ENCODE measurements at places on chromosomes 13 and 19. TPM values are rescaled to one million over a fixed set of nuclear protein-coding genes. Genes with fewer than 3 reads are reported as not detected.

Gene CEACAM21
- 1.2 TPM for total RNA-seq

Gene THSD8
- total RNA-seq: 1.8 TPM

Gene IGFL3
- total RNA-seq: not detected

Gene RGL3
- 11.3 TPM for total RNA-seq

Gene ZNF575
- 1.6 TPM for total RNA-seq

Gene ZNF729
- total RNA-seq: not detected

Gene HS6ST3
- 0.35 TPM for total RNA-seq

DNA sequence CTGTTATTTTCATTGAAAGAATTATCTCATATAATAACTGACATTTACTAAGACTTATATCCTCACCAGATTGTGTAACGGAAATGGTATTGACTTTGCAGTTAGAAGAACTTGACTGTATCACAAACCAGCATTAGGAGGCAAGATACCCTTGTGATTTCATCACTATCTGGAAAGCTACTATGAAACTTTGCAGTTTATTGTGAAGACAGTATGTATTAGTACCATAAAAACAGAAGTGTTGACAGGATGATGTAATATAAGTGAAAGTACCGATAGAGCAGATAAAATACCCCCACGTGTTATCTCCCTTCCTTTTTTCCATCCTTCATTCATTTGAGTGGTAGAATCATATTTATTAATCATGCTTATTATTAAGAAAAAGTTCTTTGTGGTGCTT, 365.7 kb upstream of the KLHL1 start:
- DNase-seq: no peak

DNA sequence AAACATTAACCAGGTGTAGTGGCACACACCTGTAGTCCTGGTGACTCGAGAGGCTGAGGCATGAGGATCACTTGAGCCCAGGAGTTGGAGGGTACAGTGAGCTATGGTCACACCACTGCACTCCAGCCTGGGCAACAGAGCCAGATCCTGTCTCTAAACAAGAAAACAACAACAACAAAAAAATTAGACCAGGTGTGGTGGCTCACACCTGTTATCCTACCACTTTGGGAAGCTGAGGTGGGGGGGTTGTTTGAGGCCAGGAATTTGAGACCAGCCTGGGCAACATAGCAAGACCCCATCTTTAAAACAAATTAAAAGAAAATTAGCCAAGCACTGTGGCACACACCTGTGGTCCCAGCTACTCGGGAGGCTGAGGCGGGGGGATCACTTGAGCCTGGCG, 20.8 kb upstream of the PTPRS start:
- DNase-seq: no peak

DNA sequence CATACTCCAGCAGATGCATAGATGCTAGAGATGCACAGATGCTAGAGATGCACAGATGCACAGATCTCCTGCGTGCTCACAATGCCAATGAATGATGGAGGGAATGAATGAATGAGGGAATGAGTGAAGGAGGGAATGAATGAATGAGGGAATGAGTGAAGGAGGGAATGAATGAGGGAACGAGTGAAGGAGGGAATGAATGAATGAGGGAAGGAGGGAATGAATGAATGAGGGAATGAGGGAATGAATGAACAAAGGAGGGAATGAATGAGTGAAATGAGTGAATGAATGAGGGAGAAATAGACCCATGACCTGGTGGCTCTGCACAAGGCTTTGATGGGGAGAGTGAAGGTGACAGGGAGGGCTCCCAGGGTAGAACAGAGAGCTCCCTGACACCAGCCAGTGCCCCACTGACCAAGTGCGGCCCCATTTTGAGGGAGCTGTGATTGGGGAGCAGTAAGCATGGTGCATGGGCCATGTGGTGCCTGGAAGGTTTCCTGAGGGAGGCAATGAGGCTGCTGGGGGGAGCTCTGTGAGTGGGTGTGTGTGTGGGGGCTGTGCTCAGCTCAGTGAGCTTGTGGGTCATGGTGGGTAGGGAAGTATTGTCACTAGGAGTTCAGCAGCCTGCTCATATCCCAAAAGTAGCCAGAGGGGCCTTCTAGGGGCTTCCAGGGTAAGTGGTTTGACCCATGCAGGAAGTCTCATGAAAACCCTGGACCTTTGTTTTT, 12.7 kb downstream of the SLC27A1 start:
- no peak for DNase-seq

DNA sequence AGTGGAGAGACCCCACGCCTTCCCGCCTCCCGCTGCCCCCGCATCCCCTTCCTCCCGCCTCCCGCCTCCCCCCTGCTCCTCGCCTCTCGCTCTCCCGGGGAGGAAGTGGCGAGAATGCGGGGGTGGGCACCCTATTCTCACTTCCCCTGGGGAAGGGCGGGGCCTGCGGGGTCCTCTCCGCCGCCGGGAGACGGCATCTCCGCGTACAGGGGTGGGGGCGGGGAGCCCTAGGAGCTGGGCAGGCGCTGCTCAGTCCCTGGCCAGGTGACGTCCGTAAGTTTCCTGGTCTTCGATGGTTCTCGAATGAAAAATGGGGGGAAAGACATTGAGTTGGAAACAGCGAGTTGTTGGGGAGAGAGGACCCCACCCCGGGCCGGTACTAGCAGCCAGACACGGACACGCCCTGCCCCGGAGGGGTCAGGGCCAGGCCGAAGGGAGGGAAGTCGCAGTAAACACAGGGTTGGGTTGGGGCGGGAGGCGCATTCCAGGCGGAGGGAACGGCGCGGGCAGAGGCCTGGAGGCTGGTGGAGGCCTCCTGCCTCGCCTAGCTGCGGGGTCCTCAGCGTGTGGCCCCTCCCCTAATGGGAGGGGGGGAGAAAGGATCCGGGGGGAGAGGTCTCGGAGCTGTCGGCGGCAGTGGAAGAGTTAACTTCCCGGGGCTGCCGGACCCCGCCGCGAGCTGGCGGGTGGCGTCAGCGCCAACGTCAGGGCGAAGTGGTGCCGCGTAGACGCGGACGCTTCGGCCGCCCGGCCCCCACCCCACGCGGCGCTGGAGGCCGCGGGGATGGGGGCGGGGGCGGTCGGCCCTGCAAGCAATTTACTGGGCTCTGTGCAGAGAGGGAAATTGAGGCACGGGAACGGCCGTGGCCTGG, 10.4 kb upstream of the JUND start:
- peak; percentile 90 for DNase-seq

GRCh38 chr19:44954278-44954648, 917 bp upstream of the CLPTM1 start:
- no peak for DNase-seq

- DNase-seq: no peak
Measured at GRCh38 chr13:99659866-99660554, 158.7 kb downstream of the TM9SF2 start.

DNA sequence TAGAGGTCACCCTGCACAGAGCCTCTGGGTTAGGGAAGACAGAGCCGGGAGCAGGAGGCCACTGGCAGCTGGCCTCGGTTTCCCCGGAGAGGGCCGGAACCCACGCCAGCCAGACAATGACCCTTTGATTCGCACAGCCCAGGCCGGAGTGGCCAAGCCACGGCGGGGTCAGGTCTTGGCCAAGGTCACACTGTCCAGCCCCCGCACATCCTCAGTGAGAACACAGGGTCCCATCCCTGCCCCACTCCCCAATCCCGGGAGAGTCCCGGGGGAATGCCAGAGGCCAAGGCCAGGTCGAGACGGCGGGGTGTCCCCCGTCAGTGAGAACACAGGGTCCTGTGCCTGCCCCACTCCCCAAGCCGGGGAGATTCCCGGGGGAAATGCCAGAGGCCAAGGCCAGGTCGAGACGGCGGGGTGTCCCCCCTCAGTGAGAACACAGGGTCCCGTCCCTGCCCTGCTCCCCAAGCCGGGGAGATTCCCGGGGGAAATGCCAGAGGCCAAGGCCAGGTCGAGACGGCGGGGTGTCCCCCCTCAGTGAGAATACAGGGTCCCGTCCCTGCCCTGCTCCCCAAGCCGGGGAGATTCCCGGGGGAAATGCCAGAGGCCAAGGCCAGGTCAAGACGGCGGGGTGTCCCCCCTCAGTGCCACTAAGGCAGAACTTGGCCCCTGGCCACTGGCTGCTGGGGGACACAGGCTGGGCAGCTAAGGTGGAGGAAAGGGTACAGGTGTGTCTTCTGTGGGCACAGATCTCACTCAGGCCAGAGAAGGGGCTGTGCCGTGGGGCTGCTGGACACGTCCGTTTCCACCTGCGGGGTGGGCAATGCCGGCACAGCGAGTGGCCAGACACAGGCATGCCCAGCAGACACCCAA, 1.7 kb upstream of the FSTL3 start:
- peak; percentile 66 for DNase-seq

- DNase-seq: no peak
Measured at GRCh38 chr19:39408392-39409207, 2.0 kb downstream of the ZFP36 start.

GRCh38 chr13:40061466-40062450, 406.3 kb downstream of the COG6 start:
- no peak for DNase-seq
